ENCODE measurements at places on chromosomes 7 and 10.

- no peak overlapping the region for H3K27ac ChIP-seq
- H3K36me3 ChIP-seq = no peaks in the 10 kb centered on the region
- no peak for DNase-seq
- H3K4me1 ChIP-seq = peaks cover 7% of the 10 kb centered on the region
- no peaks in the 10 kb centered on the region for H3K27me3 ChIP-seq
Observed at GRCh38 chr7:91852263-91852741, 28.2 kb downstream of the MTERF1 start.

- H3K4me1 ChIP-seq = no peaks in the 10 kb centered on the region
- H3K4me3 ChIP-seq = no peak overlapping the region
- DNase-seq = no peak
- H3K36me3 ChIP-seq = no peaks in the 10 kb centered on the region
- no peak overlapping the region for H3K27ac ChIP-seq
- H3K27me3 ChIP-seq = no peaks in the 10 kb centered on the region
Observed at GRCh38 chr7:127635659-127636285, 16.2 kb upstream of the SND1 start.

DNA sequence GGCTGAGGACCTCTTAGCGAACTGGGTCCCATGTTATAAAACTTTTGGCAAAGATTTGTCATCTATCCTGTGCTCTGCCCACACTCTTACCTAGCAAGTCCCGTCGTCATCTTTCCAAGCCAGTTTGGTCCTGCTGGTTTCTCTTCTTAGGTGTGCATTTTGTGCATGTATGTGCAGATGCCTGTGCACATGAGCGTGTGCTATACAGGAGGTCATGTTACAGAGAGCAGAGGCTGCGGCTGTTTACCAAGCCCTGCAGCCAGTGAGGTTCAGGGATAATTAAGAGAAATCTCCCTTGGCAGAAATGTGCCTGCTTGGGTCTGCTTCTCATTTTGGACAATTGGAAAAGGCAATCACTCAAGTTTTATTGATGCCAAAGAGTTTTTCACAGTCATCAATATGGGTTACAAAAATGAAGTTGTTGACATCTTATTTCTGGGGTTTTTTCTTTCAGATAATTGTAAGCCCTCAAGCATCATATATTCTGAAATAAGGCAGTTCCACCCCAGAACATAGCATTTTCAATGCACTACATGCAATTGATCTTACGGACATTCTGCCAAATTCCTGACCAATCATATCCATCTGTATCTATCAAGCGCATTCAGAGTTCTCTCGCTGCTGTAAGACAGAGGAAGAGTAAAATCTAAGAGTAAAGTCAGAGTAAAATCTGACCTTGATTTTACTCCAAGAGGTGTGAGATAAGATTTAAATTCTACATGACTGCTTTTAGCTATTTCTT lies 361.4 kb upstream of the ZNF32 start:
- no peak for DNase-seq
- no peaks in the 10 kb centered on the region for H3K36me3 ChIP-seq
- H3K4me3 ChIP-seq = no peak overlapping the region
- H3K4me1 ChIP-seq = peaks cover 7% of the 10 kb centered on the region

GRCh38 chr10:110011681-110012080 lies 3.9 kb downstream of the ADD3 start:
- no peak overlapping the region for H3K4me3 ChIP-seq
- DNase-seq = no peak
- no peaks in the 10 kb centered on the region for H3K27me3 ChIP-seq
- H3K4me1 ChIP-seq = peaks cover 57% of the 10 kb centered on the region
- no peaks in the 10 kb centered on the region for H3K36me3 ChIP-seq
- H3K27ac ChIP-seq = no peak overlapping the region

DNA sequence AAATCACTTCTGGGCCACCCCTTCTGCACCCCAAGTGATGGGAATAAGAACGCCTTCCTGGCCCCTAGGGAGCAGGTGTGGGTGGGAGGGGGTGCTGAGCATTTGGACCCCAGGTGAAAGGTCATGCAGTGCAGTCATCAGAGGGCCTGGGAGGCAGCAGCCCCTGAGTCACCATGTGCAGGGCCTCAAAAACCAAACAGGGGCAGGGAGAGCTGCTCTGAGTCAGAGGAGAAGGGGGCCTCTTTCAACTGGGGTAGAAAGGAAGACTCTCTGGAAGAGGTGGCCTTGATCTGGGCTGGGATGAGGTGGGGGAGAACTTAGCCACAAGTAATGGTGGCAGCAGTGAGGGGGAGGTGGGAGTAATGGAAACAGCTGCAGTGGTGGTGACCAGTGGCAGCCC lies 164.3 kb downstream of the BUB3 start:
- H3K4me3 ChIP-seq = no peak overlapping the region
- no peaks in the 10 kb centered on the region for H3K36me3 ChIP-seq
- H3K27me3 ChIP-seq = no peaks in the 10 kb centered on the region
- DNase-seq = no peak

Measured in HCT116 (cell line).